ENCODE measurements at places on chromosomes 1 and 21.

GRCh38 chr1:150309758-150310508 lies 11.4 kb upstream of the PRPF3 start:
- no peak for DNase-seq

DNA sequence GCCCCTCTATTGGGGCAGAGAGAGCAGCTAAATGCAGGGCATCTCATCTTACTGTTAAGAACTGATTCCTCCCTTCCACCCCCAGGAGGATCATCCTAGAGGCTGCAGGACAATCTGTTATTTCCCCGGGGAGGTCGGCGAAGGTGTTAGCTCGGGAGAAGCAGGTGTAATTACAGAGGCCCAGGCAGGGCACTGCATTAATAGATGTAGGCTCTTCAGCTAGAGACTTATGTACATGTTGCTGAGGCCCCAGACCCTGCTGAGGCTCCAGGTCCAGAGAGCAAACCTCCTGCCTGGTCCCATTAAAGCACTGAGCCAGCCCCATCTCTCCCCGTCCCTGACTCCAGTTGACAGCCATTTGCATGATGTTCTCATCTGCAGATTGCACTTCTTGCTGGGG lies 320.3 kb upstream of the VAMP3 start:
- no peak for DNase-seq

DNA sequence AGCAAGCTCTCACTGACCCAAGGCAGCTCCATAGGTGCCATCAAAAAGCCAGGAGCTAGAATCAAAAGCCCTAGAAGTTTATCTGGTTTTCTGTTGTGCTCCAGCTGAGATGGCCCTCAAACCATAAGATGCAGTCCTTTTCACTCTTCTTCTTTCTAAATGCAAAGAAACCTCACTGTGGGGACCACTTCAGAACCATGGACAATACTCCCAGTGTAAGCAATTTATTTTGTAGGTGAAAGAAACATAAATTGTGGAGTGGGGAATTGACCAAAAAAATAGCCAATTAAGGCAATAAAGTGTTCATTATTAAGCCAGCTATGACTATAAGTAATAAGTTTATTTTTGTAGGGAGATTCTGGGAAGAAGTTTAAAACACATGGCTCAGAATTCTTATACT lies 1399.9 kb downstream of the PLA2G4A start:
- no peak for DNase-seq

DNA sequence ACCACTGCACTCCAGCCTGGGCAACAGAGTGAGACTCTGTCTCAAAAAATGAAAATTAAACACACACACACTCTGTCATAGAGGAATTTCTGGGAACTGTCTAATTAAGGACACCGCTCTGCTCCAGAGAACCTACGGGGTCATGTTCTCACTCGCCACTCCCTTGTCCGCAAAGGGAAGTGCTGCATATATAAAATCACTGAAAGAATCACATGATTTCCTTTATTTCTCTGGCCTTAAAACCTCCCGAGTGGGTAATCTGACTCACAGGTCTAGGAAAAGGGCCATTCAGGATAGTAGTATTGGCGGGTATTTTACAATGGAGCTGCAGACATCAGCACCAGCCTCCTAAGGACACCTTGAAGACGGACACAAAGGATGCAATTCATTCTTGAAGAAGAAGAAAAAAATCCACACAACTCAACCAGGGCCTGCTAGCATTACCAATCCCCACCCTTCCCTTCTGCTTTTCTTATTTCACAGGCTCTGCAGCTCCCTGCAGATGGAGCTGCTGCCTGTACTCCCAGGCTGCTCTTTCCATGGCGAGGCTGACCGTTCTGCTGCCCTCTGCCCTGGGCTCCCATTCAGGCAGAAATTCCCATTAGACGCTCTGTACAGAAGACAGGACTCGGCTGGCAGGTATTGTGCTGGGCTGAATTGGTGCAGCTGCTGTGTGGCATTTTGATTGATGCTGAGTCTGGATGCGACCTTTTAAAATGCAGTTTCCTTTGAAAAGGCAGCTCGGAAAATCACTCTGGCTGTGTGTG lies 53.3 kb upstream of the FAM89A start:
- no peak for DNase-seq

DNA sequence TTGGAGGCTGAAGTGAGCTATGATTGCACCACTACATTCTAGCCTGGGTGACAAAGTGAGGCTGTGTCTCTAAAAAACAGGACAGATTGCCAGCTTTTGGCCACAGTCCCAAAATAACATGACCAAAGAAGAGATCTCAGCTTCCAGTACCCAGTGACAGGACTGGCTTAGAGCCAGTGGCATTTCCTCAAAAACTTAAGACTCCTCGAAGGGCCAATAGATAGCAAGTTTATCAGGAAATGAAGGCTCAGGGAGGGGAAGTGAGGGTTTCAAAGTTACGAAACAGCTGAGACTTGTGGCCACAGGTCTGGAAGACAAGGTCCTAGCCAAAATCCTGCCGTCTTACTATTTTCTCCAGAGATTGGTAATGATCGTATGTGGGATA lies 6.3 kb upstream of the TMEM39B start:
- no peak for DNase-seq

DNA sequence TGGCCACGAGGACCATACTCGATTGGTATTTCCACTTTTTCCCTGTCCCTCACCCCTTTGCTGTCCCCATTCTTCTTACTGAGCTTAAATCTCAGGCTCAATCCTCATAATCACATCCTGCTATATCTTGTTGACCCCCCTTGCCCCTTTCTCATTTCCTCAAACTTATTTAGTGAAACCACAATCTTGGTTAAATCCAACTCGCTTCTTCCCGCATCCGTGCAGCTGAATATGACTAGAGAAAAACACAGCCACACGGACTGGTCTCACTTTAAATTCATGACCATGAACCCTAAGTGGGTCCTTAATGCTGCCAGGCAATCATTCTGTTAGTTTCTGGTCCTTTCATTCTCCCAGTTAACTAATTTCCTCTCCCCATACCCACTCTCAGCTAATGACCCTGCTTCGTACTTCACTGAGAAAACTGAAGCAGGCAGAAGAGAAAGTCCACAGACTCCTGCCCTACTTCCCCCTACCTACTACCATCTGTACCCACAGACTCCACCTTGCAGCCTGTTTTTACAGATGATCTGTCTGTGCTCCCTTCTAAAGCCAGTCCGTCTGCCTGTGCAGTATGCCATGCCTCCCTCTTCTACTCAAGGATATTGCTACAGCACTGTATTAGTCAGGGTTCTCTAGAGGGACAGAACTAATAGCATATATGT lies 96.8 kb upstream of the LMO4 start:
- DNase-seq = no peak

DNA sequence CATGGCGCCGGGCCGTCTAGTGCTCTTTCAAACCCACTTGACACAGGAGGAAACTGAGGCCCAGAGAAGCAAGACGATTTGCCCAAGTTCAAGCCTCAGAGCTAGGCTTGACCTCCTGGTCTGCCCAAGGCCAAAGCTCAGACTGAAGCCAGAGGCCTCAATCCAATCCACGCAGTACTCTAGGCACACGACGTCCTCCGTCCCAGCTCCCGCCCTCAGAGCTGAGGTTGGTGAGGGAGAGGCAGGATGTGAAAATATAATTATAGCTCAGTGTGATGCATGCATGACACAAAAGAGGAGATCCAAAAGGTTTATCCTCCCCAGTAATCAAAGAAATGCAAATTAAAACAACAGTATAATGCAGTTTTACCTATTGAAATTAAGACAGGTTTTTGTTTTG lies 15.5 kb upstream of the ADGRB2 start:
- no peak for DNase-seq
